Activated T-helper 1 cell treated with anti-CD3 and anti-CD28 coated beads, Interleukin-2, amount 50 U/mL, for 16 hours (primary cell): ENCODE measurements at places on chromosomes 2 and 18.

DNA sequence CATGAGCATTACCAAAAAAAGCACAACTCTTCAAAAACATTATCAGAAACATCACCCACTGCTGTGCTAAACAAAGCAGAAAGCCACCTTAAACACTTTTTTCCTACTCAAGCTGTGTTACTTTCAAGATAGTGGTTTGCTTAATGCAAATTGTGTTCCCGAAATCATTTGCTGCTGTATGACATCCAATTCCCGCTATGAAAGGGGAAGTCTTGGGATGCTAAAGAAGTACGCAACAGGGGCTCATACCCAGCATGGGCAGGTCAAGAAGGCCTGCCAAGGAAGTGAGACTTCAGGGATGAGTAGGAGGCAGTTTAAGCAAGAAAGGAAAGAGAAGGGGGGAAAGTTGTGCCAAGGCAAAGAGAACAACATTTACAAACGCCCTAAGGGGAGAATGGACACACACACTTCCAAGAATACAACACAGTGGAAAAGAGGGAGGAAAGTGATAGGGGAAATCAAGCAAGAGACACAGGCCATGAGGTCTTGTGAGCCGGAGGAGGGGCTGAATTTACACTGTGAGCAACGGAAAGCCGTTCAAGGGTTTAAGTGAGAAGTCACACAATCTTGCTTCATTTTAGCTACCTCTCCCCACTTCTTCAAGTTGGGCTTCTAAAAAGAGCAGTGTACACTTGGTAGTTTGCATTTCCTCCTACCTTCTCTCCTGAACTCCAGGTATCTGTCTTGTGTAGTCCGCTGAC lies 4.0 kb downstream of the PTPN2 start:
- no peak for DNase-seq

DNA sequence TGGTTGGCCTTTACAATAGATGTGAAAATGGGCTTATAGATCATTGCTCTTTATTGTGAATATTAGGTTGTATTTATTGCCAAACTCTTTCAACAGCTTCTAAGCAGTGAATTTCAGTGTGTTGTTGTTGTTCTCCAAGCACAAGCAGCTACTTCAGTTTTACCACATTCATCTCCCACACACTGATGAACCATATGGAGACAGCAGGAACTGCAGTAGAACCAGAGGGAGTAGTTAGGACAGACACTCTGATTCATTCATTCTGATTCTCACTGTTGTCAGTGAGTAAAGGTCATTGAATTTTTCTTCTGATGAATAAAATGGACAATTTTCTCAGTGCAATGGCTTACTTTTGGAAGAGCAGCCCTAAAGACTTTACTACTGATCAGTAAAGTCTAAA lies 40.2 kb downstream of the CCDC74A start:
- no peak for DNase-seq

DNA sequence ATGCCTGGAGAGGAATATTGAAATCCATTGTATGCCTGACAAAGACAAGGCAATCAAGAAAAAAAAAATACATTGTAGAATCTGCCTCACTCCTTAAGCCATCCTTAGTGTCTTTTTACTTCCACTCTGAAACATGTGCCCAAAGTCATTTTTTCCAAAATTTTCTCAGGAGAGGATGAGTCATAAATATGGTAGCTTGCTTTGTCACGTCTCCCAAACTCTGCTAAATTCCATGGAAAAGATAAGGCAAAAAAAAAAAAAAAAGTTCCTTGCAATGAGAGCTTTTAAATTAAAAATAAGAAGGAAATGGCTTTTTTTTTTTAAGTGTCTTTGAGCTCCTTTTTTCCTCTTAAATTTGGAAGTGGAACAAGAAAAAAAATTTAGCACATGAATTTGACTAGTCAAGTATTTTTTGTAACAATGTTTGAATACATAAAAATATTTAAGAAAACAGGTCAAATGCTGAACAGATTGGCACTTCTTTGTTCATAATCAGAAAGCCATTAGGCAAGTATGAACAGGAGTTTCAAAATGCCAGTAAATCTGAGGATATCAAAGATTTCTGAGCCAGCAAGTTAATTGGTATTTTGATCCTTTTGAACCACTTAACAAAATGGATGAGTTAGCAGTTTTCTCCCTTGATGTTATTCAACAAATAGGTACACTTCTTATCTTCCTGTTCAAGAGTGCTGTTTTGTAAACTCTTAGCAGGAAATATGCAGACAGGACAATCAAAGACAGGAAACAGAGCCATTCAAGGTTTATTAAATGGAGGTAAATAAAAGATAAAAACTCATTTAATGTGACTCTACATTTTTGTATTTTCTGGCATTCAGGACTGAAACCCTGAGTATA lies 247.3 kb upstream of the SP5 start:
- no peak for DNase-seq

DNA sequence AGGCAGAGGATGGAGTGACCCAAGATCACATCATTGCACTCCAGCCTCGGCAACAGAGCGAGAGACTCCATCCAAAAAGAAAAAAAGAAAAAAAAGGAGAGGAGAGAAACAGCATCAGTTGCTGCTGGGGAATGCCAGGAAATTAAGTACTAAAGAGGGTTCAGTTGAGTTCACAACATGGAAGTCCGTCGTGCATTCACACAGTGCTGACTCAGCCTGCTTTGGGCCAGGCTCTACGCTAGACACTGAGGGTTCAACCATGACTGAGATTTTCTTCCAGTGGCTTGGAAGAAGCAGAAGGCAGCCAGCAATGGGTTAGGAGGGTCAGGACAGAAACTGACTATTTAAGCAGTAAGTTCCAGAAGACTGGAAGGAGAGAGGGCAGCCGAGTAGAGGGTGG lies 108.8 kb downstream of the FMNL2 start:
- DNase-seq, result no peak

DNA sequence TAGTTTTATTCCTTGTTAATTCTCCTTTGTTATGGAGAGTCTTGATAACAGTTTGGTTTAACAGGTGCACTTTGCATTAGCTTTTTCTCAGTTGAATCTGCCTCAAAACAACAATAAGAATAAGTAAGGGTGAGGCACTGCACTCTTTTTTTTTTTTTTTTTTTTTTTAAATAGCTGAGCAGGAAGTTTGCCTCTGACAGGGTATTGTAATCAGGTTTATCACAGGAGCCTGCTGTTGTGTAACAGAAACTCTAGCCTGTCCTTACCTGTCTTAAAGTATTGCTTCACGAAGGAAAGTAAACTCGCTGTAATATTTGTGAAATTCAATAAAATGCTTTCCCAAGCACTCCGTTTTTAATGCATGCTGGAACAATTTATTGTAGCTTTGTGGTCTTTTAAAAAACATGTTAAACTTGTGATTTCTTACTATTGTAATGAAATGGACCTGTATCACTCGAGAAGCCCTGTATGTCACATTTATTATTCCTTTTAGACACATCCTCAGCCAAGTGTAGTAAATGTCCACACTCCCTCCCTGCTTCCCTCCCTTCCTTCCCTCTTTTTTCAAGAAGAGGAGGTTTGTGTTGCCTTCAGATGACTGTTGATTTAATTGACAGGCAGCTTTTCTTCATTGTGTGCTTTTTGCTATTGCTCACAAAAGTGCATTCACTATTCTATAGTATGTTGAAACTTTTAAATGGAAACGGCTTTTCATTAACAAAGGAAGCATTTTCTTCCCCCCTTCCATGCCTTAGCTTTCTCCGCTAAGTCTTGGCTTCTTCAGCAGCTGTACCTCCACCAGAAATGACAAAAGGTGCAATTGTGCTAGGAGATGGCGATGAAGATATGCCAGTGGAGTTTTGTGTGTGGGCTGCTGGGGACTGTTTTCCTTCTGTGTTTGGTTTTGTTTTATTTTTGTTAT lies 52.7 kb downstream of the TAF1B start:
- no peak for DNase-seq

DNA sequence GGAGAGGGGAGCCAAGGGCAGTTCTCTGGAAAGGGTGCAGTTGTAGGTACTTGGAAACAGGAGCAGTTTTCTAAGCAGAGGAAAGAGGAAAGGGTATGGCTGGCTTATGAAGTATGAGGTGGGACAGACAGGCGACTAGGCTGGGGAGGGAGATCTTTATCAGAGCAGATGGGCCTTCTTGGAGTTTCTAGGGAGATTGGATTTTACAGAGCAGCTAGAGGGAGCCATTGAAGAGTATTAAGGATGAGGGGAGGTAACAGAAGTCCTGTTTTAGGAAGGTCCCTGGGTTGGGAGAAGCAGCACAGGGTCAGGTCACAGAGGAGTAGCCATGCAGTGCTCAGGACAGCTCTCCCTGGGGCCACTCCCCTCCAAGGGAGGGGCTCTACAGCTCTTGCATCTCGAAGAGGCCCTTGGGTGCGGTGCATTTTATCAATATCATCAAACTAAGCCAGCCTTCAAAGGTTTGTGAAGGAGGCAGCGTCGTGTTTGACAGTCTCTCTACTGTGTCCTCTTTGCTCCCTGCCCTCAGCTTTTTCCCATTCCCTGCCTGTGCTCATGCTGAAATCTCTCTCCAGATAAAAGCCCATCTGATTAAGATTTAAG lies 154.3 kb downstream of the SETBP1 start:
- DNase-seq, result no peak
